ENCODE measurements at places on chromosomes 2 and 18. TPM values are rescaled to one million over a fixed set of nuclear protein-coding genes. Genes with fewer than 3 reads are reported as not detected.

The UGT1A3 gene
- not detected for total RNA-seq

The UGT1A8 gene
- total RNA-seq: 0.37 TPM

The ACMSD gene
- 0.46 TPM for total RNA-seq

The NYAP2 gene
- not detected for total RNA-seq

The ALPI gene
- not detected for total RNA-seq

The TFCP2L1 gene
- 12.9 TPM for total RNA-seq

The NOSTRIN gene
- 0.42 TPM for total RNA-seq

The APCDD1 gene
- total RNA-seq: 0.35 TPM

The SH3RF3 gene
- 1.1 TPM for total RNA-seq
